ENCODE measurements at places on chromosomes 7 and 10. TPM values are rescaled to one million over a fixed set of nuclear protein-coding genes. Genes with fewer than 3 reads are reported as not detected.

SDK1 gene
- 12.6 TPM for total RNA-seq

C7orf25 gene
- 6.9 TPM for total RNA-seq

DNA sequence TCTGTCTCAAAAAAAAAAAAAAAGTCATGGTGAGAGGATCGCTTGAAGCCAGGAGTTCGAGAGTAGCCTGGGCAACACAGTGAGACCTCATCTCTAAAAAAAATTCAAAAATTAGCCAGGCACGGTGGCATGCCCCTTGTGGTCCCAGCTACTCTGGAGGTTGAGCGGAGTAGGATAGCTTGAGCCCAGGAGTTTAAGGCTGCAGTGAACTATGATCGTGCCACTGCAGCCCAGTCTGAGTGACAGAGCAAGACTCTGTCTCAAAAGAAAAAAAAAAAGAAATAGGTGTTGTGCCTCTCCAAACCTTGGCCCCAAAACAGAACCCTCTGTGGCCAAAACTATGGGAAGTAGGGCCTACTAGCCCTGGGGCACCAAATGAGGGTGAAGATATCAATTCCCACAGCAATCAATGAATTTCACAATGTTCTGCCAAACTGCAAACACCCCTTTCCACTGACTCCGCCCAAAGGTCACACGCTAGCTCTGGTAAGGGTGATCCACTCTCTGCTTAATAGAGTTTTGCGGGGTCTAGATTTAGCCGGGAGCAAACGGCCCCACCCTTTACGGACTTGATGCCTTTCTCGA lies 16.9 kb downstream of the SSC4D start:
- peaks cover 23% of the 10 kb centered on the region for H3K4me1 ChIP-seq
- peak overlapping the region; percentile 86 for H3K27ac ChIP-seq
- H3K4me3 ChIP-seq = peak overlapping the region; percentile 80

DNA sequence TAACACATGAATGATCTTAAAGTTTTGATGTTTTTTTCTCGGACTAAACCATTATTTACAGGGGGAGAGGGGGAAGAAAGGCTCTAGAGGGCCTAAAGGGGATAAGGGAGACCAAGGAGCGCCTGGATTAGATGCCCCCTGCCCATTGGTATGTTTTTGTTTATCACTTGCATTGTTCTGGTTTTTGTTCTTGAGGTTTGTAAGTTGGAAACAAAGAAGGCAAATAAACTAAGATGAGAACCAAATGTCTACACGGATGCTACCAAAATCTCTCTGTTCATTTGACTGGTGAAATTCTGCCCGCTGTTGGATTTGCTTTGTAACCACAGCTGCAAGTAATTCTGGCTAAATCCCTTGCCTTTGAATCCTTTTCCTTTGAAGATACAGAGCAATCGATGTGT lies 99.8 kb upstream of the MACROH2A2 start:
- H3K27me3 ChIP-seq = no peaks in the 10 kb centered on the region
- H3K36me3 ChIP-seq = peaks cover 2% of the 10 kb centered on the region
- peaks cover 9% of the 10 kb centered on the region for H3K4me1 ChIP-seq
- no peak overlapping the region for H3K27ac ChIP-seq
- DNase-seq = no peak
- H3K4me3 ChIP-seq = no peak overlapping the region

DNA sequence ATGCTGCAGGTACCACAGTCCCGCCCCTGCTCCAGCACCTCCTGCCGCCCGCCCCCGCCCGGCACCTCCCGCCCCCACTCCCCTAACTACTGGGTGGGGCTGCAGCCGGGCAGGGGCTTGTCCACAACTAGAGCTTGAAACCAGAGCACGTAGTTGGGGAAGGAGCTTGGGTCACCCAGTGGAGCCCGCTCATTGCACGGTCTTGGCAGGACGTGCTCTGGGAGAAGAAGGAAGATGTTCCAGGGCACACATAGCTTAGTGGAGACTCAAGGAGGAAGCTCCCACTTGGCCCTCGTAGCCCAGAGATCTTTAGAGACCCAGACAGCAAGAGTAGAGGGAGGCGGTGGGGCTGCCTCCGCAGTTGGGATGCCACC lies 692 bp downstream of the IGFBP1 start:
- no peaks in the 10 kb centered on the region for H3K36me3 ChIP-seq
- peak overlapping the region; percentile 32 for H3K4me3 ChIP-seq
- H3K27me3 ChIP-seq = peaks cover 68% of the 10 kb centered on the region
- H3K27ac ChIP-seq = no peak overlapping the region
- H3K4me1 ChIP-seq = peaks cover 6% of the 10 kb centered on the region

- H3K4me1 ChIP-seq = no peaks in the 10 kb centered on the region
- H3K4me3 ChIP-seq = no peak overlapping the region
- no peaks in the 10 kb centered on the region for H3K36me3 ChIP-seq
These were observed 38.0 kb upstream of the CACNA2D1 start for GRCh38 chr7:82481499-82482097.

PIK3AP1 gene
- total RNA-seq = 1.3 TPM

Measured in neural crest cell (in vitro differentiated cells).